T-helper 2 cell treated with Interferon-gamma antibody and Interleukin-4, amounts not matched to agents 5 μg/mL and 100 μg/mL, for 36 hours (primary cell): ENCODE measurements at places on chromosomes 5 and 9.

DNA sequence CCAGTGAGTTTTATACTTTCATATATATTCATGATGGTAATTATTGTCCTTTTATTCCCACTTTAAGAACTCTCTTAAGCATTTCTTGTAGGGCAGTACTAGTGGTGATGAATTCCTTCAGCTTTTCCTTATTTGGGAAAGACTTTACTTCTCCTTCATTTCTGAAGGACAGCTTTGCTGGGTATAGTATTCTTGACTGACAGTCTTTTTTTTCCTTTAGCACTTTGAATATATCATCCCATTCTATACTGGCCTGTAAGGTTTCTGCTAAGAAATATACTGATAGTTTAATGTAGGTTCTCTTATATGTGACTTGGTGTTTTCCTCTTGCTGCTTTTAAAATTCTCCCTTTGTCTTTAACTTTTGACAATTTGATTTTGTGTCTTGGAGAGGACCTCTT is 109.0 kb upstream of the FSTL4 start:
- no peak for DNase-seq

- DNase-seq, result no peak
Measured at GRCh38 chr5:96703384-96703920, 41.3 kb downstream of the CAST start.

- DNase-seq, result no peak
Measured at GRCh38 chr5:122321921-122322320, 9.9 kb downstream of the SNCAIP start.

DNA sequence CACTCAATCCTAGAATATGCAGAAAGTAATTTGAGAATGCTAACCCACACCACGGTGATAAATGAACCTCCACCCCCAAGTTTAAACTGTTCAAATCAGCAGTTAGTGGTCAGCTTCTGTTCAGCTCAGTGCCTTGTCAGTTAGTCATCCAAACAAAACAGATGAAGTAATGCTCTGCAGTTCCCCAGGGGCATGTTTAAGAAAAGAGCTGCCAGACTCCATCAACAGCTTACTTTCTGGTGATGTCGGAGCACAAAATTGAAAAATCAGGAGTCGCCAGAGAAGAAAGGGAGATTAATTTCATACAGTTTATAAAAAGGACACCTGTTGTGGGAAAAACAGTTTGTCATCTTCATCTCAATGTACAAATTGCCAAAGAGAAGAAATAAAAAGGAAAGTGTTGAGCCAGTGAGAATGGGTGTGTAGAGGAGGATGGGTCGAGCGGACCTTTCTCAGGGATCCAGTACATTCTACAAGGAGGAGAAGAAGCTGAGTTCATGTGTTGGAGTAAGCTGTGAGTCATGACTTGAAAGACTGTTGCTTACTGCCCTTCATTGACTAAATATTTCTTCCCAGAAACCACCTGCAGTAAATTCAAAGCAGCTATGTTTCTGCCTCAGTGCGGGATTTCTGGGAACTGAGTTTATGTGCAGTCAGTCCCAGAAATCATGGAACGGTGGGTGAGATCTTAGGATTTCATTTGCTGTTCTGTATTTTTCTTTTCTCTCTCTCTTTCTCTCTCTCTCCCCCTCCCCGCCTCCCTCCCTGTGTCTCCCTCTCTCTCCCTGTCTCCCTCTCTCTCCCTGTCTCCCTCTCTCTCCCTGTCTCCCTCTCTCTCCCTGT is 13.7 kb downstream of the TRIO start:
- DNase-seq, result no peak

DNA sequence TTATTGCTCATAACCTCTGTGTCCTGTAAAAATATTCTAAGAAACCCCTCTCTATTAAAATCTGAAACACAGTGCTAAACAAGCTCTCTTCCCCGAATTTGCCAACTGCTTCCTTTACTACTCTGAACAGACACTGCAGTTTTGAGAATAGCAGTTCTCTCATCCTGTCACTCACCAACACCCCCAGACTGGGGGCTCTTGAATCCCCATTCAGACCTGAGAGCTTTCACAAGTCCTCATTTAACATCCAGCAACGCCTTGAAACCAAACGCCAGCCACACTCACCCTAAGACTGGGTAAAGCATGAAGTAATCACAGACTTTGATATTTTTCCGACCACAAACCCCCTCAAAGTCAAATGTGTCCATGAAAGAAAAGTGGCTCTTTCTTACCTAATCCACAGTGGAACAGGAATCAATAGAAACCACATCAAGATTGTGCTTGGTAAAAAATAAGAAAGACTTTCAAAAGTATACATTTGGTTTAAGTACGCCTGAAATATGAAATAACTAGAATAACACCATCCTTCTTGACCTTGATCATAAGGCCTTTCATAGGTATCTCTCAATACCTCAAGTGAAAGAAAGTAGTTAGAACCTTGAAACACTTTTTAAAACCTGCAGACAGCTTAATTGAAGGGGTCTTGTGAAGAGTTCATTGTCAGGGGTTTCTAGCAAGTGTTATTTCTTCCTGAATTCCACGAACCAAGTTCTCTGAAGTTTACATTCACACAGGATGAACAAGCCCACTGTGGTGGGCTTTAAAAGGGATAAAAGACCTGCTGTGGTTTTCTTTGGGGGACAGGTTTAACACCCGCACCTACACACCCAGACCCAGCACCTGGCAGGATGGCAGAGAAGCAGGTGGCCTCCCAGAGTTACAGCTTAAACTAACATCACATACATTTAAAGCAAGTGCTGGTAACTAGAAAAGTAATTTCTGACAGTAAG is 412.6 kb downstream of the MLLT3 start:
- peak; percentile 72 for DNase-seq

DNA sequence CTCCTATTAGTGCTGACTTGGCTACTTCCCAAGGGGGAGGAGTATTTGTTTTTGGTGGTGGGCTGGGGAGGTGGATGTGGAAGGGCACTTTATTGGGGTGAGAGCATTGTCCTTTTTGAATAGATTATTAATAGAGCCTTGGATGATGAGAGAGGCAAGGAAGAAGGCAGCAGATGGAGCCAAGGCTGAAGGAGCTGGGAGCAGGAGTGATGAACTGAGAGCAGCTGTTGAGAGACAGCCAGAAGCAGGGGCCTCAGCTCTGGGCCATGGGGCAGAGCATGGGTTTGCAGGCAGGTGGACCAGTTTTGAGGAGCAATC is 29.6 kb downstream of the RGS3 start:
- DNase-seq, result no peak

- DNase-seq, result no peak
Measured at GRCh38 chr5:26986985-26987384, 51.4 kb downstream of the CDH9 start.

DNA sequence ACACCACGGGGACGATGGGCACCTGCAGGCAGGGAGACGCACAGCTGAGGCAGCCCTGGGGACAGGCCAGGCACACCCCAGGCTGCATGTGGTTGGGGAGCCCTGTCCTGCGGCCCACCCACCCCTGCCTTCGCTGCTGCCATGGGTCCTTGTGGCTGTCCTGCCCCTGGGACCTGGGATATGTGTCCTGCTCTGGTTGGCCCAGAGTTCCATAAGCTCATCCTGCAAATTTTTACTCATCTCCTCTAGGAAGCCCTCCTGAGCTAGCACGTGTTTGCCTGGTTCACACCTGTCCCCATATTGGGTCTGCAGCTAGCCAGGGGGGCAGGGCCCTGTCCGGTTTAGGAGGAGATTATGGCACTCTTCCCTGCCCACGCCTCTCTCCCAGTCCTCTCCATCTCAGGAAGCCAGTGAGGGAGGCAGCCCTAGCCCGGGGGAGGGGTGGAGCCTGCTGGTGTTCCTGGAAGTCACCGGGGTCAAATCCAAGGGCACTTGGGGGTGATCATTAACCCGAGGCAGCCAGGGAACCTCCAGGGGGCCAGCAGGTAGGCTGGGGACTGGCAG is 12.2 kb downstream of the EGFL7 start:
- DNase-seq, result no peak

DNA sequence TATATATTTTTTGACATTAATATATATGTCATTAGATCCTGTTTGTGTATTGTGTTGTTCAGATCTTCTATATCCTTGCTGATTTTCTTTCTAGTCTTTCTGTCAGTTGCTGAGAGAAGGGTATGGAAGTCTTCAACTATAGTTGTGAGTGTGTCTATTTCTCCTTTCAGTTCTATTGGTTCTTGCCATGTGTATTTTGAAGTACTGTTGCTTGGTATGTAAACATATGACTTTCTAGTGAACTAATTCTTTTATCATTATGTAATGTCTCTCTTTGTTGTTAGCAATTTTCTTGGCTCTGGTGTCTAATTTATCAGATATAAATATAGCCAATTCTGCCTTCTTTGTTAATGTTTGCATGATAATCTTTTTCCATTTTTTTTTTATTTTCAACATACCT is 84.3 kb upstream of the CAST start:
- DNase-seq, result no peak

- no peak for DNase-seq
Measured at GRCh38 chr5:156560002-156560401, 233.0 kb downstream of the SGCD start.

- DNase-seq, result no peak
Measured at GRCh38 chr5:18944771-18945170, 1043.2 kb downstream of the CDH18 start.

GRCh38 chr9:18384066-18384465 is 89.9 kb upstream of the ADAMTSL1 start:
- DNase-seq, result no peak

- DNase-seq, result no peak
Measured at GRCh38 chr5:16809010-16809394, 127.1 kb downstream of the MYO10 start.

GRCh38 chr9:120918931-120919842 is 7.4 kb downstream of the TRAF1 start:
- DNase-seq, result no peak

DNA sequence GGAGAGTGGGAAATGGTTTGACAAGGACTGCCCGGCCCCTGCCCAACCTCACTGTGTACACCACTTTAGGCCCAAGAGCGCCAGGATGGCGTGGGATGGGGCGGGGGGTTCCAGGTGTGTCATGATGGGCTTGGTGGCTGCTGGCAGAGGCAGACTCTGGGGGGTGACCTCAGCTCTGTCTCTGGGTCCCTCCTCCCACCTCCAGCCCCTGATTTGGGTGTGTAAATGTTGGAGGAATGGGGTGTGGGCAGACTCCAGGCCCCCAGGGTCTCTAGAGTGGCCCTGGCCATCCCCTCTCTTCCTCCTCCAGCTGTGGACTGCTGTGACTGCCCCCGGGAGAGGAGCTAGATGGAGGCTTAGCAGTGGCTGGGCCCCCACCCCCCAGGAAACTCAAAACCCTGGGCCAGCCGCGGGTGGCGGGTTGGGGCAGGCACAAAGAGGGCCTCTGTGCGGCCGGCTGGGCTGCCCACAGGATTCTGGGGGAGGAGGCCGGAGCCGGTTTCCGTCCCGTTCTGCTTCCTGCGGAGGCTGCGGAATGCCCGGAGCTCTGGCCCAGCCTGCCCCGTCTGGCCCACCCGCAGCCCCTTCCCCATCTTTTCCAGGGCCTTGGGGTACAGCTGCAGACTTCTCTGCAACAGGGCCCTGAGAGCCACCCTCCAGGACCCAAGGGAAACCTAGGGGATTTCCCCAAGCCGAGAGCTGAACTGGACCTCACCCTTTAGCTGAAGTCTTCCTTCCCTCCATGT is 23.1 kb downstream of the CXXC5 start:
- no peak for DNase-seq
